Spinal cord (tissue), 10 donors: ENCODE measurements at places on chromosomes 11 and 22. TPM values are rescaled to one million over a fixed set of nuclear protein-coding genes. Genes with fewer than 3 reads are reported as not detected.
A peak's percentile ranks its signal among the peaks of the same experiment; 100 is the strongest.

DNA sequence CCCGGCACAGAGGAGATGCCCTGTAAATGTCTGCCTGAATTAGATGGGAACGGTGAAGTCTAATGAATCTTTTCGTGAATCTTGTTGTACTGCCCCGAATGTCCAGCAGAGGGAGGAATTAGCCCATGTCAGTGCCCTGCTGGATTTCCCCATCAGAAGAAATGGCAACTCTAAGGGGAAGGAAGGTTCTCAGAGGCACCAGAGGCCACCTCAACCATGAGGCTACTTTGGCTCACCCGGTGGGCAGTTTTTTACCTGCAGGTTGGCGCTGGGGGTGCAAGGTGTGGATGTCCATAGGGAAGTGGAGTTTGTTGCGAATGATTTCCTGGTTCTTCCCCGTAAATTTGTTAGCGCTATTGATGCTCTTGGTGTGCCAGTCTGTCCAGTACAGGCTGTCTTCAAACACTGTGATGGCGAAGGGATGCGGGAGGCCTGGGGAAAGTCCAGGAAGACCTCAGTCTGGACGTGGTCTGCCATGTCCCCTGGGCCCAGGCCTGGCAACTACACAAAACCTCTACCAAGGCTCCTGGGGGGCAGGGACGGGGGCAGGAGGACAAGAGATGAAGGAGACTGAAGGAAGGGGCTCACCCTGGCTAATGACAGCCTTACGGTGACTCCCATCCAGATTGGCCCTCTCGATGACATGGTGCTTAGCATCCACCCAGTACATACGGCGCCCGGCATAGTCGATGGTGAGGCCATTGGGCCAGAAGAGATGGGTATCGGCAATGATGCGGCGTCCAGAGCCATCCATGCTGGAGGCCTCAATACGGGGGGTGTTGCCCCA is 28.5 kb downstream of the LRP4 start:
- peaks cover 62% of the 10 kb centered on the region for H3K36me3 ChIP-seq
- DNase-seq = peak; percentile 73
- H3K27ac ChIP-seq = no peak overlapping the region
- H3K4me3 ChIP-seq = no peak overlapping the region

DNA sequence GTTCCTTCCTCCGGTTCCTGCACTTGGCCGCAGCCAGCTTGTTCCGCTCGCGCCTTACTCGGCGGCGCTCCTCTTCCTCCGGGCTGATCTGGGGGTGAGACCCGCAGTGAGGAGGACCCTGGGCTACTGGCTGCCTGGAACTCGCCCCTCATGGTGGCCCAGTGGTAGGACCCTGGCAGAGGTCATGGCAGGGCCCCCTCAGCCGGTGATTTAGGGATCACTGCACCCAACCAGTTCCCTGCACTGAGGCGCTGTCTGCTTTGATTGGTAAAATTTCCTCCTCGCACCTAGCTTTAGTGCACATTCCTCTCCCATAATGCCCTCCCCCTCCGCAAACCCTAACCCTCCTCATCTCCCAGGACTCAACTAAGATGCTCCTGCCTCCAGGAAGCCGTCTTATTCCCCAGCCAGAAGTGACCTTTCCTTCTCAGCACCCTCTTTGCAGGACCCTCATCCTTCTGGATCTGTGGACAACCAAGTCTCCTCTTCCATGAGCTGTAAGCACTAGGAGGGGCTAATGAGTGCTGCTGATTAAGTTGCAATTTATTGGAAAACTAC is 3.6 kb downstream of the CCDC85B start:
- no peak for DNase-seq
- no peak overlapping the region for H3K4me3 ChIP-seq

DNA sequence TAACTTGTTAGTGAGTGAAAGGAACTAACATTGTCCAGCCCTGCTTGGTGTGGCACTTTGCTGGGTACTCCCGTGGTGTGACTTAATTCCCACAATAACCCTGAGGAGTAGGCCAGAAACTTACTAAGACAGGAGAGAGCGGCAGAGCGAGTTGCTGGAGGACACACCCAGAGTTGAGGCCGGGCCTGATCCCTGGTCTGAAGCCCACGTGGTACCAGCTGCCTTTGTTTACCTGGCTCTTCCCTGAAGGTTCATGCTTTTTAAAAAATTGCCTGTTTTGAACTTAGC is 594 bp downstream of the MPST start:
- peak overlapping the region; percentile 79 for H3K4me3 ChIP-seq
- no peak for DNase-seq
- peak overlapping the region; percentile 67 for H3K27ac ChIP-seq
- H3K4me1 ChIP-seq = peaks cover 59% of the 10 kb centered on the region
- H3K27me3 ChIP-seq = no peaks in the 10 kb centered on the region

GRCh38 chr11:3707176-3707575 is 36.0 kb upstream of the CHRNA10 start:
- no peaks in the 10 kb centered on the region for H3K4me1 ChIP-seq
- H3K36me3 ChIP-seq = peaks cover 24% of the 10 kb centered on the region
- H3K27ac ChIP-seq = no peak overlapping the region

DNA sequence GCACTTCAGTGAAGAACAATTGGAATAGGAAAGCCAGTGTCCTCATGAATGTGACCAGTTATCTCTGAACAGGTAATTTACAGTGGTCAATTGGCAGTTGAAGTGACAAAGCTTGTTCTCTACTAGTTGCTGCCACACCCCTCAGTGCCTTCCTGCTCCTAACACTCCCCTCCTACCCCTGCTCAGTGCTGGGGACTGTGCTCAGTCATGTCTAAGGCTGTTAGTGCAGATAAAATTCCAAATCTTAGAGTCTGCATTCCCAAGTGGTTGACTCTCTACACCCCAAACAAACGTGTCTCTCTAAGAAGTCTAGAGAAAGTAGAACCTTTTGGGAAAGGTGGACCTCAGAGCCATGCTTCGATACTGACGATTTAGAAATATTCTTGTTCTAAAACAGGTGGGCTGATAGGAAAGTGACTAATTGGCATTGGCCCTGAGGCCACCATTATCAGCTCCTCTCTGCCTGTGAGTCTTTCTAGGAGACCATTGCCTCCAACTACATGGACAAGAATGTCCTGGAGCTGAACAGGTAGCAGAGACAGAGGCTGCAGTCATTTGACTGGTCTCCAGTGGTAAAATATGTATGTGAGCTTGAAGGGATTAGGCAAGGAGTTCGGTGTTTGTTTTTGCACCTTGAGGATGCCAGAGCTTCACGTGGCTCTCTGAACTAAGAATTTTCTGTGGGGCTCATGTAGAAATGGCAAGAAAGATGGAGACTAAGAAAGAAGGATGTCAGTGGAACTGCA is 22.1 kb upstream of the NNMT start:
- no peak overlapping the region for H3K27ac ChIP-seq
- H3K36me3 ChIP-seq = no peaks in the 10 kb centered on the region
- H3K4me3 ChIP-seq = no peak overlapping the region

GRCh38 chr11:131518305-131518838 is 148.0 kb downstream of the NTM start:
- H3K4me1 ChIP-seq = no peaks in the 10 kb centered on the region
- H3K27ac ChIP-seq = peak overlapping the region; percentile 70
- H3K4me3 ChIP-seq = no peak overlapping the region
- DNase-seq = no peak
- no peaks in the 10 kb centered on the region for H3K27me3 ChIP-seq
- no peaks in the 10 kb centered on the region for H3K36me3 ChIP-seq

GRCh38 chr11:15232496-15232895 is 117.8 kb downstream of the INSC start:
- peaks cover 3% of the 10 kb centered on the region for H3K4me1 ChIP-seq
- H3K27ac ChIP-seq = no peak overlapping the region
- H3K27me3 ChIP-seq = no peaks in the 10 kb centered on the region
- no peak overlapping the region for H3K4me3 ChIP-seq
- no peak for DNase-seq

- H3K27me3 ChIP-seq = no peaks in the 10 kb centered on the region
- H3K27ac ChIP-seq = no peak overlapping the region
- no peak for DNase-seq
- H3K4me1 ChIP-seq = no peaks in the 10 kb centered on the region
- H3K36me3 ChIP-seq = peaks cover 24% of the 10 kb centered on the region
These were observed 19.4 kb downstream of the RNF185 start for GRCh38 chr22:31179345-31179744.

- DNase-seq = no peak
- H3K36me3 ChIP-seq = no peaks in the 10 kb centered on the region
- H3K4me3 ChIP-seq = no peak overlapping the region
- no peak overlapping the region for H3K27ac ChIP-seq
These were observed 5.6 kb upstream of the MIAT start for GRCh38 chr22:26651815-26652214.

GRCh38 chr22:23682077-23682476 is 8.7 kb upstream of the RGL4 start:
- H3K27ac ChIP-seq = no peak overlapping the region
- no peak for DNase-seq
- H3K4me3 ChIP-seq = no peak overlapping the region
- no peaks in the 10 kb centered on the region for H3K27me3 ChIP-seq
- peaks cover 27% of the 10 kb centered on the region for H3K4me1 ChIP-seq

Gene ACCS
- total RNA-seq = 17.8 TPM

Gene PCF11
- total RNA-seq = 56.7 TPM
